ENCODE measurements at places on chromosomes 5 and 9. TPM values are rescaled to one million over a fixed set of nuclear protein-coding genes. Genes with fewer than 3 reads are reported as not detected.

DNA sequence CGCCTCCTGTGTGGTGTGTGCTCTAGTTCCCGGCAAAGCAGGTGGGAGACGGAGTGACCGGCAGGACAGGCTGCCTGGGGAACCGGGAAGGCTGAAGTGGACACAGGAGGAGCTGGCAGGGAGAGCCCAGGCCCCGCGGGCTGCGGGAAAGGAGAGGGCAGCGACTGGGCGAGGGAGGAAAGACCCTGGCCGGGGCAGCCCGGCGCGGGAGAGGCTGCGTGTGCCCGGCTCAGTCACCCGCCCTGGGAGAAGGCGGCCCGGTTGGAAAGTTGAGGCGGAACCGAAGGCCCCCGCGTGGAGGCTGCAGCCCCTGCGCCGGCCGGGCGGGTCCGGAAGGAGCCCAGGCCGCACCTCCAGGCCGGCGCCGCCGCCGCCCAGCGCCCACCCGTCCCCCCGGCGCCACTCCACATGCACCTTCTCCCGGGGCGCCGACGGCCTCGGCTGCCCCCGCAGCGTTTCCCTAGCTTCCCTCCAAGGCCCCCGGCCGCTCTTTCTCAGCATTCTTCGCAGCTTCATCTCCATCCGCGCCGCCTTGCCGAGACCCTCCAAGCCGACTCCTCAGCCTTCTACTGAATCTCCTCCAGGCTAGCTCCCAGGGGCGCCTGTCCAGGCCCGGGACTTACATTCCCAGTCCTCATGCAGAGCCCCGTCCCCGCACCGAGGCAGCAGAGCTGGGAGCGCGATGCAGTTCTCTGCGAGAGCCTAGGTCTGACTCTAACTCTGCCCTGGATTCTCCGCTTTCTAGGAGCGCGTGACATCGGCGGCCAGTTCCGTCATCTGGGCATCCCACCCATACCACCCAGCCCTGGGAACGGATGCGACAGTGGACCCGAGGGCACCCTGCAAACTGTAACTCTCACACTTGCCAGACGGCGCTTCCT lies 152.0 kb downstream of the ERCC6L2 start:
- peaks cover 13% of the 10 kb centered on the region for H3K4me1 ChIP-seq
- H3K36me3 ChIP-seq = no peaks in the 10 kb centered on the region
- no peak overlapping the region for H3K27ac ChIP-seq
- DNase-seq = no peak

GRCh38 chr5:58262226-58262625 lies 197.7 kb downstream of the PLK2 start:
- H3K4me1 ChIP-seq = no peaks in the 10 kb centered on the region
- no peak for DNase-seq
- no peaks in the 10 kb centered on the region for H3K36me3 ChIP-seq
- no peak overlapping the region for H3K27ac ChIP-seq

DNA sequence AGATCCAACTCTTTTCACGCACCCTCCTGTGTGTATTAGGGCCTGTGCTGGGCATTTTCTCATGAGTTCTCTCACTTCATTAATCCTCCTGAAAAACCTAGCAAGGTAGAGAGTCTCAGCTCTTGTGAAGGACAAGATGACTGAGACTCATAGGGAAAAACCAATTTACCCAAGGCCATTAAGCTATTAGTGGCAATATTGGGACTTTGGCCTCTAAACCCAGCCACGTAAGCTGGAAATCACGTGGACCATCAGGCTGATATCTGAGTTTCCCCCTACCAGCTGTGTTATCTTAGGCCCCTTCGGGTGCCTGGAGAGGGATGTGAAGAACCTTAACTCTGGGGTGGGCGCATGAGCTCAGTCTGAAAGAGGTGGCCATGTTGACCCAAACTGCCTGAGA lies 80.7 kb downstream of the ANKH start:
- no peaks in the 10 kb centered on the region for H3K27me3 ChIP-seq
- peaks cover 36% of the 10 kb centered on the region for H3K4me1 ChIP-seq
- no peak overlapping the region for H3K27ac ChIP-seq
- no peak overlapping the region for H3K4me3 ChIP-seq
- no peaks in the 10 kb centered on the region for H3K36me3 ChIP-seq

DNA sequence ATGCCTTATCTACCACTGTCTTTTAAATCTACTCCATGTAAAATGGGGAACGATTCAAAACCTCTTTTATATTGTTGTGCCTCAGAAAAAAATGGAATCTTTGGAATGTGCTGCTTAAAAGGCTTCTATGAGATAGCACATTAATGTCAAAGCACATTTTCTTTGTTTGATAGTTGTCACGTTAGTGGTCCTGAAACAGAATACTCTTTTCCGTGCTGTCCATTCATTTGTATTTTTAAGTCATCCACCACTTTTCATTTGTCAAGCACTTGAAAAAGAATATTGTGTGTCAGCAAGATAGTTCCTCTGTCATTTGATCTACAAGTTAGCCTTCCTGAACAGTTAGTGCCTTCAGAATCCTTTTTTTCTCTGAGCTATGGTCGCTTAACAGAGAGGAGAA lies 246.9 kb downstream of the MAST4 start:
- no peaks in the 10 kb centered on the region for H3K27me3 ChIP-seq
- no peaks in the 10 kb centered on the region for H3K4me1 ChIP-seq
- DNase-seq = no peak

- no peak overlapping the region for H3K4me3 ChIP-seq
- no peak for DNase-seq
- H3K27me3 ChIP-seq = no peaks in the 10 kb centered on the region
- H3K36me3 ChIP-seq = no peaks in the 10 kb centered on the region
Measured at GRCh38 chr5:69312459-69313160, 20.0 kb downstream of the CCDC125 start.

DNA sequence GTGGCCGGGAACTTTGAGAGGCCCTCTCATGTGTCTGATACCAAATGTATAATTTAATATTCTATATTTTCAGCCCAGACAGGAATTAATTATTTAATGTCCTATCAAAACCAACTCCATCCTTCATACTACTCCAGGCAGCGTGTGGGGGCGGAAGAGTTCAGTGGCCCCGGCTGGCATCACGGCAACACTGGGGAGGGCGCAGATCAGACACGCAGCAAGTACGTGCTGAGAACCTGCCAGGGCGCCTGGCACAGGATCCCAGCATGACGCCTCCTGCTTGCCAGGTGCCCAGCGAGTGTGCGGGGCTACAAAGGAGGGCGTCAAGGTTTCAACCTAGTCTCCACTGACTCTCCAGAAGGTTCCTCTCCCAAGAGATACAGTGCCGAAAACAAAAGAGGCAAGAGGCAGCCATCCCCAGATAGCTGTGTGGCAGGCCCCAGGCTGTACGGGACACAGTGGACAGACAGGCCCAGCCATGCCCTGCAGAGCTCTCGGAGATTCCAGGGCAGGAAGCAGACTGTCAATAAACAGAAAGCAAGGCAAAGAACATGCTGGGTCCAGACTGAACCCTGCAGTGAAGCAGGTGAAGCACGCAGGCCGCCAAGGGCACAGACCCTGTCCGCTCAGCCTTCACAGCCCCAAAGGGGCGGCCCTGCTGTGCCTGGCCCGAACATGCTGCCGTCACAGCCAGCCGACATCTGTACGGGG lies 110.3 kb downstream of the VAV2 start:
- no peaks in the 10 kb centered on the region for H3K4me1 ChIP-seq
- no peak overlapping the region for H3K27ac ChIP-seq
- no peaks in the 10 kb centered on the region for H3K27me3 ChIP-seq
- H3K4me3 ChIP-seq = no peak overlapping the region
- DNase-seq = no peak

- H3K4me3 ChIP-seq = no peak overlapping the region
- DNase-seq = no peak
- H3K27ac ChIP-seq = no peak overlapping the region
- H3K27me3 ChIP-seq = no peaks in the 10 kb centered on the region
- H3K4me1 ChIP-seq = no peaks in the 10 kb centered on the region
Measured at GRCh38 chr5:17223367-17224185, 6.1 kb downstream of the BASP1 start.

DNA sequence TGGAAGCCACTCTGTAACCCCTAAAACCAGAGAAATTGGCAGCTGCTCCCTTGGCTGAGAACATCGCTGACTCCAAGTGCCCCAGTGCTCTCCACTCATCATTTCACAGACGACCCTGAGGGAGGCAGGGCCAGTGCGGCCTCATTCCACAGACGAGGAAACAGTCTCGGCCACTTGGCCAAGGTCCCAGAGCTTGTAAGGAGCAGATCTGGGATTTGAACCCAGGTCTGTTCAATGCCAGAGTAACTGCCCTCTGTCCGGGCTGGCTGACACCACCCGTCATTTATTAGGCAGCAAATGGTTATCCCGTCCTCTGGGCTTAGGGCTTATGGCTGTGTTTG lies 19.9 kb upstream of the IER5L start:
- no peak overlapping the region for H3K27ac ChIP-seq
- no peak overlapping the region for H3K4me3 ChIP-seq
- H3K4me1 ChIP-seq = peaks cover 2% of the 10 kb centered on the region

DNA sequence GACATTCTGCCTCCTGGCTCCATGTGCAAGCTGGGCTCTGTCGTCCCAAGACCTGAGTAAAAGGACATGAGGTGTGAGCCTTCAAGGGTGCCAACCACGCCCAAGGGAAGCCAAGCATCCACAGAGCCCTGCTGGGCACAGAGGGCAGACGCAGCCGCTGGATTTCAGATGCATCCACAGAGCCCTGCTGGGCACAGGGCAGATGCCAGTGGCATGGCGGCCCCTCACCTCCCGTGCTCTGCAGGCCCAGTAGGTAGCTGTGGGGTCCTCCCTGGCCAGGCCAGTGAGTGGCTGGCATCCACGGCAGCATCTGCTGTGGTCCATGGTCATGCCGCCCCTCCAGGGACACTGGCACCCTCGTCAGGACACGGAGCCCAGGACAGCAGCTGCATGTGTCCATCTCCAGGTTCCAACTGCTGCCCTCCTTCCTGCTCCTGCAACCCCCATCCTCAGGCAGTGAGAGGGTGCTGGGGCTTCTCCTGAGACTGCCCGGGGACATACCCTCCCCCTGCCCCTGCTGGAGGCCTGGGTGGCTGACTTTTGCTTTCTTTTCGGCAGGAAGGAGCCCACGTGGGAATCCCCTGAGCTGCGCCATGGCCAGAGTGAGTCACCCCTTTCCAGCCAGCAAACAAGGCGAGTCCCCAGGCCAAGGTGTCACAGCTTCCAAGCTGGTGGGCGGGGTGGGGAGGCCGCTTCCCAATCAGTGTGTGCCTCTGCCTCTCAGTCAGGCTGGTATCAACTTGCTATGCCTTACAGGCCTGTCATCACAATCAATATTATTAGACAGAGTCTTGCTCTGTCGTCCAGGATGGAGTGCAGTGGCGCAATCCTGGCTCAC lies 4.0 kb upstream of the TRAF2 start:
- no peaks in the 10 kb centered on the region for H3K36me3 ChIP-seq
- H3K4me3 ChIP-seq = peak overlapping the region; percentile 74
- H3K27ac ChIP-seq = peak overlapping the region; percentile 75
- DNase-seq = peak; percentile 89
- no peaks in the 10 kb centered on the region for H3K27me3 ChIP-seq

- no peak for DNase-seq
- H3K36me3 ChIP-seq = no peaks in the 10 kb centered on the region
- H3K27ac ChIP-seq = peak overlapping the region; percentile 93
- H3K4me3 ChIP-seq = peak overlapping the region; percentile 71
Measured at GRCh38 chr9:93098236-93098946, 2.4 kb downstream of the CARD19 start.

DNA sequence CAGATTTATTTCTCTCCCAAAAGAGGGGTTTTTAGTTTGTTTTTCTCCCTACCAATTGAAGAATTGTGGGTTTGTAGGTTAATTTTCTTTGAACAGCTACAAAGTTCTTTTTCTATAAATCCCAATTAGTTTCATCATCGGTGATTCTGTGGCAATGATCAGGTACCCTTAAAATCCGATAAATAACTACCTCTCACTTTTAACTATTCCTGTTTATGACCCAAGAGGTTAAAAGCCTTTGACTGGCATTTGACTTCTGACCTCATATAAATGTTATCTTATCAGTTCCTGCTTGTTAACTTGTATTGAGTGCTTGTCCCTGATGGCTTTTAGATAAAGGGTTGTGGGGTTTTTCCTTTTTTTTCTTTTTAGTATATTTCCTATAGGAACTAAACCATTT lies 124.4 kb upstream of the TMEM161B start:
- no peak overlapping the region for H3K4me3 ChIP-seq
- H3K4me1 ChIP-seq = no peaks in the 10 kb centered on the region
- H3K27me3 ChIP-seq = no peaks in the 10 kb centered on the region
- DNase-seq = no peak

DNA sequence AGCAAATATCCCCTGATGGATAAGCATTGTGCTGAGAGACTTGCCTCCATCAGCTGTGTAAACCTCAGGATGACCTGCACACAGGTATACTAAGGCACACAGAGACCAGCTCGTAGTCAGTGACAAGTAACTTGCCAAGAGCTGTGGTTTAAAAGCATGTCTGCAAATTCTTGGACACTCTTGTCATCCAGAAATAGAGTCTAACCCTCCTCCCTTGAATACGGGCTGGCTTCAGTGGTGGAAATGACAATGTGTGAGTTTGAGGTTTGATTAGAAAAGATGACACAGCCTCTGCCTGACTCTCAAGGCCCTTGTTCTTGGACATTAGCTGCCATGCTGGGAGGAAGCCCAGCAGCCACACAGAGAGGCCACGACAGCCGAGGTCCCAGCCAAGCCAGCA lies 114.4 kb downstream of the GADD45G start:
- no peaks in the 10 kb centered on the region for H3K4me1 ChIP-seq
- no peaks in the 10 kb centered on the region for H3K27me3 ChIP-seq
- no peak overlapping the region for H3K4me3 ChIP-seq
- H3K36me3 ChIP-seq = no peaks in the 10 kb centered on the region
- DNase-seq = no peak

- no peak overlapping the region for H3K4me3 ChIP-seq
- H3K36me3 ChIP-seq = no peaks in the 10 kb centered on the region
- no peak overlapping the region for H3K27ac ChIP-seq
- no peaks in the 10 kb centered on the region for H3K4me1 ChIP-seq
Measured at GRCh38 chr9:81086416-81086815, 602.9 kb downstream of the TLE1 start.

GRCh38 chr9:103990311-103990710 lies 103.8 kb upstream of the SMC2 start:
- H3K27me3 ChIP-seq = no peaks in the 10 kb centered on the region
- H3K36me3 ChIP-seq = no peaks in the 10 kb centered on the region
- no peaks in the 10 kb centered on the region for H3K4me1 ChIP-seq
- no peak overlapping the region for H3K4me3 ChIP-seq
- no peak for DNase-seq

GRCh38 chr5:106189121-106189809 lies 1481.5 kb downstream of the EFNA5 start:
- no peak for DNase-seq
- H3K27ac ChIP-seq = no peak overlapping the region
- H3K27me3 ChIP-seq = no peaks in the 10 kb centered on the region
- H3K4me3 ChIP-seq = no peak overlapping the region
- H3K4me1 ChIP-seq = no peaks in the 10 kb centered on the region

GRCh38 chr9:87830446-87830845 lies 52.2 kb upstream of the SPATA31E1 start:
- H3K27ac ChIP-seq = no peak overlapping the region
- DNase-seq = no peak
- H3K4me1 ChIP-seq = no peaks in the 10 kb centered on the region
- no peak overlapping the region for H3K4me3 ChIP-seq
- no peaks in the 10 kb centered on the region for H3K27me3 ChIP-seq
- H3K36me3 ChIP-seq = no peaks in the 10 kb centered on the region

PCDHB2 gene
- polyA plus RNA-seq = not detected

NR4A3 gene
- polyA plus RNA-seq = not detected

NTRK2 gene
- not detected for polyA plus RNA-seq

TXNDC8 gene
- not detected for polyA plus RNA-seq

TTC23L gene
- polyA plus RNA-seq = not detected
